ENCODE measurements at places on chromosomes 16 and 17.

DNA sequence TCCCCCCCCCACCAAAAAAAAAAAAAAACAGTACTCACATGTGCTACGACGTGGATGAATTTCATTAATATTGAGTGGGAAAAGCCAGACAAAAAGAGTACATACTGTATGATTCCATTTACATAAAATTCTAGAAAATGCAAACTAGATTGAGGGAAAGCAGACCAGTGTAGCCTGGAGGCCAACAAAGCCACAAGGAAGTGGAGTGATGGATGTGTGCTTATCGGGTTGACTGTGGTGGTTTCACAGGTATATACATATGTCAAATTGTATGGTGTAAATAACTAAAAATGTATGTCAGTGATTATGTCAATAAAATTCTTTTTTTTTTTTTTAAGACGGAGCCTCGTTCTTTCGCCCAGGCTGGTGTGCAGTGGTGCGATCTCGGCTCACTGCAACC is 1.9 kb upstream of the PLD6 start:
- no peak for DNase-seq

- DNase-seq = no peak
Measured at GRCh38 chr16:79571065-79571902, 29.3 kb downstream of the MAF start.

- DNase-seq = no peak
Measured at GRCh38 chr17:79072544-79072943, 2.1 kb upstream of the ENGASE start.

DNA sequence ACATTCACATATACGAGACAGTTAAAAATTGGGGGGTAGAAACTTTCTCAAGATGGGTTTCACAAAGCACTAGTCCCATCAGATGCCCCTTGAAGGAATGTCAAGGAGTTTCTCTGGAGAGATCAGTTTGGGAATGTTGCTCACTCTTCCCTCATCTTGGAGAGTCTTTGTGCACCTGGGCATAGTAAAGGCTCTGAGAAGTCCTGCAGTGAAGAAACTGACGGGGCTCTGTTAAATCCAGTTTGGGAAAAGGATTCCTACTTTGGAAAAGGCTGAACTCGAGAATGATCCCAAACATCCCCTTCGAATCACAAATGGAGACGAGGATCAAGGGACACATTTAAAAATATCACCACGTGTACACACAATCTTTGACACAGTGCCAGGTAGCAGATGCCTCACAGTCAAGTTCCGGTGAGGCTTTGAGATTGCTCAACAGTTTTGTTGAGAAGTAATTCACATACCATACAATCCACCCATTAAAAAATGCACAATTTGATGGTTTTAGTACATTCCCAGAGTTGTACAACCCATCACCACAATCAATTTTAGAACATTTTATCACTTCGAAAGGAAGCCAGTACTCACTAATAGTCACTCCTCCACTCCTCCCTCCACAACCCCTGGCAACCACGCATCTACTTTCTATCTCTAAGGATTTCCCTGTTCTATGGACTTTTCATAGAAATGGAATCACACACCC is 203.4 kb upstream of the FOXF1 start:
- DNase-seq = no peak

DNA sequence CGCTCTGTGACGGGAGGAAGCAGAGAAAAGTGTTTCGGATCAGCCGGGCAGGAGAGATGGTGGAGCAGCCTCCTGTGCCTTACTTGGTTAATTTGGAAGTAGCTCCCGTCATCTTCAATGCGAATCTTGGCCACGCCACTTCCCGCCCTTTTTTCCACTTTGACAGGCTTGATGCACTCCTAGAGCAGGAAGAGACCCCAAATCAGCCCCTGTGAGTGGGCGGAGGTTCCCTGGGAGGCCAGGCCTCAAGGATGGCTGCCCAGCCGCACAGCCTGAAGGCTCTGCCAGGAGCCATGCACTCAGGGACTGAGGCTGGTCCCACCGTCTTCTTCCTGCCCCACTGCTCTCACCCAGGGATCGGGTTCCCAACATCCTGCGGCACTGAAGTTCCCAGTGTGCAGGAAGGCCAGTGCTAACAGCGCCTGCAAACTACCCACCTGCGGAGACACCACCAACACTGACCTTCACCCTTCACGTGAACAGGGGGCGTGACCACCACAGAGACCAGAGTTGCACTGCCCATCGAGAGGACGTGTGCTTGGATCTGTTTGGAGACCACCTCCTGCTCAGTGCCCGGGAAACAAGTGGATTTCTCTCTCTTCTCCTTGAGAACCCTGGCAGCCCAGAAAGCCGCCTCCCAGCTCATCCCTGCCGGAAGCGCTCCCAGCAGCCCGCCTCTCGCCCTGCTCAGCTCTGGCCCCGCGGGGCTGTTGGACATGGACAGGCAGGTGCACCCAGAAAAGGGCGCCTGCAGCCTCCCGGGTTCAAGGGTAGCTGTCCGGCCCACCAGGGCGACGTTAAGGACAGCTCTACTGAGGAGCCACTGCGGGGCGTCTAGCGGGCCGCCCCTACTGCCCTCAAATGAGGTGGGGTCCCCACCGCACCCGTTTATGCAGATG is 988 bp downstream of the CIAO3 start:
- DNase-seq = no peak

- no peak for DNase-seq
Measured at GRCh38 chr16:13042291-13042685, 140.9 kb downstream of the SHISA9 start.

DNA sequence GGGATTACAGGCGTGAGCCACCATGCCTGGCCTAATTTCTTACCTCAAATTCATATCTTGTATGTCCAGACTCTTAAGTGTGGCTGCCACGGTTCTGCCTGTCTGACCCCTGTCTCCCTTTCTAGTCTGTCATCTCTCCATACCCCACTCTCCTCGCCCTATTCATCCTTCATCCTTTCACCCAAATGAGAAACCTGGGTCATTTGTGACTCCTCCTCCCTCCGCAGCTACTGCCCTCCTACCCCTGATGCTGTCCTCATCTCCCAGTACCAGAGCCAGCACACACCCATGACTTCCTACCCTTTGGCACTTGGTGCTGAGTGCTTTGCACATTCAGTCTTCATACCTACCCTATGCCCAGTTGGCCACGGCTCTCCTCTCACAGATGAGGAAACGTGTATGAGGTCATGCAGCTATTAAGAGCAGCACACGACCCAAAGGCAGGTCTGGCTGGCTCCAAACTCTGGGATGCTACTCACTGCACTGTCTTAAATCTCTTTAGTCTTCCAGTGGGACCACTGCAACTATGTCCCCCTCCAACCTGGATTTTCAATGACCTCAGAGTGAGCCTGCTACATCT is 1.6 kb downstream of the SPATA32 start:
- DNase-seq = no peak

GRCh38 chr16:27756206-27756970 is 206.4 kb downstream of the KATNIP start:
- DNase-seq = no peak

DNA sequence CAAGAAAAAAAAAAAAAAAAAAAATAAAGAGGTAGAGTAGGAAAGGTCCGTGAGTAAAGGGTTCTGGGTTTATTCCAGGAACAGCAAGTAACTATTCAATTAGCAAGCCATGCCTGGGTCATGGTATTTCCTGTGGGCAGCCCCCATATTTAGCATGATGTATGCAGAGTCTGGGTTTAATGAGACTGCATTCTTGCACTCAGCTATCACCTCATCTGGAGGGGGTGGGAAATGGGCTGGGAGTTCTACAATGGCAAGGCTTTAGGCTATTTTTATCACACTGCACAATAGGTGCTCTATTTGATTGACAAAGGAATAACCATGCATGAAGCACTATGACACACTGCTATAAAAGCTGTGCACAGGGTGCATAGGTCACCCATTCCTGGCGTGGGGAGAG is 104.0 kb upstream of the CCL2 start:
- no peak for DNase-seq

DNA sequence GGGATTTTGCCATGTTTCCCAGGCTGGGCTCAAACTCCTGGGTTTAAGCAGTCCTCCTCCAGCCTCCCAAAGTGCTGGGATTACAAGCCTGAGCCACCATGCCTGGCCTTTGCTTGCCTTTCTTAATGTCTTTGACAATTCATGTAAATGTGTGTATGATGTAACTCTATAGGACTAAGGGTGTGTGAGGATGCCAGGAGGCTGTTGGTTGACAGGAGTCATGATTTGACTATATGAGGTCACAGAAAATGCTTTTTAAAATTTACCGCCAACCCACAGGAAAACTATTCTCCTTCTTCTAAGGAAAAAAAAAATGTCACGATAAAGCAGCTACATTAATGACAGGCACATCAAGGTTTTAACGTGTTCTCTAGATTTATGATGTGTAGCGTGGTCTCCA is 118.8 kb downstream of the WWOX start:
- no peak for DNase-seq

DNA sequence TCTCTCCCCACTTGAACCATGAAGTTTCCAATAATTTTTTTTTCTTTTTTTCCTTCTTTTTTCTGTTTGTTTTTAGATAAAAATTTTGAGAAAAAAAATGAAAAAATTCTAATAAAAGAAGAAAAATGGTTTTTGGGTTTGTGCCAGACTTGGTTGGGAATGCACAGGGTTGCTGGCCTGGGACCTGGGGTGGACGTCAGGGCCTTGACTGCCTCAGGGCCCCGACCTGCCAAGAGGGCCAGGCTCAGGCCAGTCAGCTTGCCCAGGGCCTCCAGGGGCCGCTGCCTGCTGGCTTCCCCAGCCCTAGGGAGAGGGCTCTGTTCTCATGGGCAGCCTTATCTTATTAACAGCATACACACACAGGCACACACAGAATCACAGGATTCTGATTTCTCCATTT is 6.5 kb downstream of the TBX6 start:
- DNase-seq = no peak

DNA sequence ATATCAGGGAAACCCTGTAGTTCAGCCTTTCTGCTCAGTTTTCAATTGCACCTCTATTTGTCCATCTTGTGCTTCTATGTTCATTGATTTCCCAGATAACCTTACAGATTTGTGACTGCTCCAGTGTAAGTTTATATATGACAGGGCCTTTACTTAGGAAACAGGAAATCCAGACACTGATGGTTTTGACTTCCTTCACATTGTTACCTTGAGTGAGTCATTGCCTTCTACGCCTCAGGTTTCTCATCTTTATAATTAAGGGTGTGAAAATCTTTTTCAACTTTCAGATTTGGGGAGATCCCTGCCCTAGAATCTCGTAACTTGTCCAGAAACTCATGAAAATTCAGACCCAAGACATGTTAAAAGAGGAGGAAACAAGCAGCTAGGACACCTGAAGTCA is 342.4 kb upstream of the TBX2 start:
- DNase-seq = no peak

DNA sequence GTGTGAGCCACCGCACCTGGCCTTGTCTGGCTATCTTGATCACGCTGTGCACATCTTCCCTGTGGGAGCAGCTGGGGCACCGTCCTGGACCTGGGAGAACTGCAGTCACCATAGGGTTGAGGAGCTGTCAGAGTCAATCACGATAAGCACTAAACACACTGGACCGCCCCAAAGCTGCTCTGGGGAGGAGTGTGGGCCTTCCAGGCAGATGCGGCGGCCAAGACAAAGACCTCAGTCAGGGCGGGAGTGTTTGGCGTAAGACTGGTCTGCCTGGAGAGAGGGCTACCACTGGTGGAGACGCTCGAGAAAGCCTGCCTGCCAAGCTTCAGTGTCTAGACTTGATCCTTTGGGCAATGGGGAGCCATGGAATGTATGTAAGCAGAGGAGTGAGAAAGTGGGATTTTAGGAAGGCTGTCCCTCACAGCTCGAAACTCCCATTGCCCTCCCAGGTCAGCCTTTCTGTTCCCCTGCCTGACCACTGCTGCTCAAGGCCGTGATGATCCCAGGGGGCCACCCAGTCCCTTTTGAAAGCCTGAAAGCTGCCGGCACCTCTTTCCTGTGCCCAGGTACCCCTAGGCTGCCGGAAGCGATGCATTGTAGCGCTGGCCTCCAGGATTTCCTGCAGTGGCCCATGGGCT is 29.3 kb upstream of the CIBAR2 start:
- DNase-seq = no peak

- DNase-seq = no peak
Measured at GRCh38 chr17:14011740-14012405, 57.4 kb upstream of the COX10 start.

- DNase-seq = no peak
Measured at GRCh38 chr16:78639775-78640174, 540.3 kb downstream of the WWOX start.

Data from HEK293T (cell line).